ENCODE measurements at places on chromosomes 6 and 20.
A peak's percentile ranks its signal among the peaks of the same experiment; 100 is the strongest.

GRCh38 chr6:85460154-85460920 is 10.5 kb downstream of the NT5E start:
- DNase-seq = no peak

GRCh38 chr6:161269310-161269709 is 4.6 kb downstream of the AGPAT4 start:
- DNase-seq = no peak

DNA sequence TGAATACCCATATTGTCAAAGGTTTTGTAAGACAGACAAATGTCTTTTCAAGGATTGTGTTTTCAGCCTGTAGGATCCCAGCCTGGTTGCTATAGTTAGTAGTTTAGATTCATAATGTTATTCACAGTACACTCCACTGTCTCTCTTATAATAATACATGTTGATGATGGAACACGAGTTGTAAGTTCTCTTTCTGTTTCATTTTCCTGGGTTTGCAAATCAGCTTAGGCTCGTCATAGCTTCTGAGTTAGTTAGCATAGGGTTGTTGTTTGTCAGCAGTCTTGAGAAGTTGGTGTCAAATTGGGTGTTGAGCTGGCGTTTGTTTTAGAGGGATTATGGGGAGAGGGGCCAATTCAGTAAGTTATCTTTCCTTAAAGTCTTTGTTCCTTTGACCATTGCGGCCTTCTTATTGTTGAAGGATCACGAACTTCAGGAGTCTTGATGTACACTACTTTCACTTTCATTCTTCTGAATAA is 45.8 kb downstream of the QKI start:
- DNase-seq = no peak

DNA sequence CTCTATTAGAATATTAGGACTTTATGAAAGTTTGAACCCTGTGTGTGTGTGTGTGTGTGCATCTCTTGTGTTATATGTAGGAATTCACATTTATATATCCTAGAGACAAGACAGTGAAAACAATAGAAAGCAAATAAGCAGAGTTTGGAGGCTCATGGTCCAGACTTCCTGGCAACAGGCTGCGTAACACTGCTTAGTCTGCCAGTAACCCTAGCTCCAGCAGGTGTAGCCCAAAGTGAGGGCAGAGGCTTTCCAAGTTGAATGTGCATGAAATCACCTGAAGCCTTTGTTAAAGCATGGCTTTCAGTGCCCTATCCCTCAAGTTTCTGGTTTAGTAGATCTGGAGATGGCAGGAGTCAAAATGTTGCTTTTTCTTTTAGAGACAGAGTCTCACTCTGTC is 569.9 kb downstream of the KIF16B start:
- no peak for DNase-seq

DNA sequence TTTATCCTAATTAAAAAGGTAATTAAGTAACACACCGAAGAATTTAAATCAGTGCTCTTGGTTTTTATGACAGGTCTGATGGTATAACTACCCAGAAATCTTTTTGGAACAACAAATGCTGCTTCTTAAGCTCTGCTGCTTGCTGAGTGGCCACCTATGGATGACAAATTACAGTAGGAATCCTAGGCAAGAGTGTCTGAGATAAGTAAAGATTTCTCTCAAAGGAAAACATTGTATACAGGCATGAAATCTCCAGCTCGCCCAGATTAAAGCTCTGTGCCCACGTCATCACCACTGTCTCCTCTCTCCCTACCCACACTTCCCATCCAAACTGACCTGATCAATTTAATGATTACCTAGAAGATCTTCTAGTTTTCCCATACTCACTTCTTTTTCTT is 1083.0 kb upstream of the MAP3K7 start:
- no peak for DNase-seq

- no peak for DNase-seq
These were observed 73.5 kb downstream of the CD24 start for GRCh38 chr6:106901062-106901461.

DNA sequence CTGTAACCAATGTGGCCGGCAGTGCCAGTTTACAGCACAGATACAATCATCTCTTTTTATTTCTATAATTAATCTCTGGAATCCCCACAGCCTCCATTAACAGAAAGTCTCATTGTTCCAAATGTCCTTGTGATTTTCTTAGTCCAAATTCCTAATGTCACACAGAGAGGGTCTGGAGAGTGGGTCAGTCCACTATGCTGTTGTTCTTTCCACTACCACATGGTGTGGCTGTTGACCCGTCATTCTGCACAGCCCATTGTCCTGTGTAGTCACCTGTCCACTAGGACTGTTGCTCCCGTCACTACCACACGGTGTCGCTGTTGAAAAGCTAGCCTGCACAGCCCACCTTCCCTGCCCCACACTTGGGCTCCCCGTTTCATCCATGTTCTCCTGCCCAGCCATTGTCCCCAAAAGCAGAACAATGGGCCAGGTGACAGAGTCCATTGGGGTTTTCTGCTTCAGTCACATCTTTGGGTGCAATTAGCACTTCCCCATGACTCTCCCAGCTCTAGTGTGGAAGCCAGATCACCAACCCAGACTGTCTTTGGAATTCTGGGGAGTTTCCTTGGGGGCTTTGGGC is 8.6 kb upstream of the LBP start:
- DNase-seq = no peak

DNA sequence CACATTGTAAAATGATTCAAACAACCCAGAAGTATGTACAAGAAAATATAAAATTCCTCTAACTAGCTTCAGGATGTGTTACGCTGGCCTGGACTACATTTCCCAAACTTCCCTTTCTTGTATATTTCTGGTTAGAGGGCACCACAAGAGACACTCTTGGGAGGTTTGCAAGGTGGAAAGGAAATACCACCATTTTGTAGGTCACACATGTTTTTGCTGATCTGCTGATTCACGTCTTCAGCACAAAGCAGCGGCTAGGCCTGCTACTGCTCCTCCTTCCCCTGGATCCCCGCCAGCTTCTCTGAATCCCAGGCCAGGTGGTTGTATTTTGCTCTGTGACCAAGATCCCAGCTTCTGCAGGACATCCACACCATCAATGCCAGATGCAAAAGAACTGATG is 104.2 kb downstream of the AGPAT4 start:
- DNase-seq = peak; percentile 75

DNA sequence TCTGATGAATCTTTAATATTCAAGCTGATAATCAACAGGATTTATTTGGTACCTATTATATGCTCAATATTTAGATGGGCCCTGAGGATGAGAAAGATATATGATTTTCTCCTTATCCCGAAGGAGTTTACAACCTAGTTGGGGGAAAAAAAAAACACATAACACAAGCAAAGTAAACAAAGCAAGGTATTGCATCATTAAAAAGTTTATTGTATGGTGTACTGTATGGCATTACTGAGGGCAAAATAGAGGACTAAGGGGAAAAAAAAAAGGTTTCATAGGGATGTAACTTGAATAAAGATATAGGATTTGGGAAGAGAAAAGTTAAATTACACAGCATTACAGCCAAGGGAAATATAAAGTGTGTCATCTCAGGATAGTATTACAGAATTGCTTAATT is 574.7 kb downstream of the TBC1D32 start:
- no peak for DNase-seq

DNA sequence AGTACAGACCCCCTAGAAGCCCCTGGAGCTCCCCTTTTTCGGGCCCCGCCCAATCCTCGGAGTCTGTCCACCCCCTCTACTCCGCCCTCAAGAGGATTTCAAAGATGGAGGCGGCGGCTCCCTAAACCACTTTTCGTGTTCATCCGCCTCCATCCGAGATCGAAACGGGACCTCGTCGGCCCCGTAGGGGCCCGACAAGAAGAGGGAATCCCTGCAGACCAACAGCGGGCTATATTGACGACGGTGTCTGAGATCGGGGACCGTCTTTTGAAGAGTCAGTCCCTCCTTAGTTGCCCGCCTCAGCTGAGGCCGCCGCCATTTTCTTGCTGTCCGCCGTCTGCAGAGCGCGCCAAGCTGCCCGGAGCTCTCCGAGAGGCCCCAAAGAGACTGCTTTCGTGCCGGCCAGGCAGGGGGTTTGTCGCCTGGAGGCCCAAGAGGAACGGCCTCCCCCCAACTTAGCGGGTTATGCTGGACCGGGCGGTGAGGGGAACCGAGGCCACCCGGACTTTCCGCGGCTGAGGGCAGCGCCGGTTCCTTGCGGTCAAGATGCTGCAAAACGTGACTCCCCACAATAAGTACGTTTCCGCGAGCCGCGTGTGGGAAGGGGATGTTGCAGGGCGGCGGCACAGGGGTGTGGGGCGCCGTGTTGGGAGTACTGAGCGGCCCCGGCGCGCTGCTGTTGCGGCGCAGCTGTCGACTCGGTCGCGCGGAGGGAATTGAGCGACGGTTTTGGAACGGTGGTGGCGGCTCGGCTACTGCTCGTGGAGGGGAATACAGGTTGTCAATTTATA is 4.2 kb downstream of the BRD2 start:
- DNase-seq = no peak

DNA sequence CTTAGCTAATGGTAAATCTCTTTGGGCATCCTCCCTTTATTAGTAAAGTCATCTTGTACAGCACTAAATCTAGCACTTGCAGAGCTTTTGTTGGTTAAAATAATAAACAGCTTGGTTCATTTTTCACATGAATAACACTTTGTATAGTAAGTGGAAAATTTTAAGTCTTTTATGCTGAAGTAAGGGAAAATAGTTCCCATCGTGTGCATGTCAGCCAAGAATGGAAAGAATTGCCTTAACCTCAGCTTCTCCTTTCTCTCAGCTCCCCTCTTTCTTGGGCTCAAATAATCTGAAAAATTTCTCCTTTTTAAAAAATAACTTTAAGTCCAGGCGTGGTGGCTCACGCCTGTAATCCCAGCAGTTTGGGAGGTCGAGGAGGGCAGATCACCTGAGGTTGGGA is 16.6 kb downstream of the SNRPC start:
- DNase-seq = no peak

GRCh38 chr20:31572701-31573554 is 32.2 kb upstream of the ID1 start:
- peak; percentile 96 for DNase-seq

GRCh38 chr6:129211626-129212025 is 328.7 kb downstream of the LAMA2 start:
- no peak for DNase-seq

Measured in fibroblast of skin of left quadriceps (primary cell).